A172 (cell line): ENCODE measurements at places on chromosomes 4 and X.

DNA sequence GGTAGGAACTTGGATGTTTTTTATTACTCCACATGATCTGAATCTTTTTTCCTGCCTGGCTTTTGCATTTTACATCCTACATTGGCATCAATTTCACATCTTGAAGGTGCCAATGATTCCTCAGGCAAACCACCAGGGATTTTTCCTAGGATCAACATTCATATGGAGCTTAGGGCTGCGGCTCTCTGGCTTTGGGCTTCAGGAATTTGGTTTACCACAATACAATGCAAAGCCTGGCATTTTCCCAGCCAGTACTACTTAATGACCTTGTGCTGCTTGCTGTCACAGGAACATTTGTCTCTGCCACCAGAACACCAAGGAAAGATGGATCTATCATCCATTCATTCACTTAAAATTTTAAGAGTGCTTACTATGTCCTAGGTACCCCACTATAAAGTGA, 180.7 kb downstream of the PDGFC start:
- peak; percentile 92 for DNase-seq

DNA sequence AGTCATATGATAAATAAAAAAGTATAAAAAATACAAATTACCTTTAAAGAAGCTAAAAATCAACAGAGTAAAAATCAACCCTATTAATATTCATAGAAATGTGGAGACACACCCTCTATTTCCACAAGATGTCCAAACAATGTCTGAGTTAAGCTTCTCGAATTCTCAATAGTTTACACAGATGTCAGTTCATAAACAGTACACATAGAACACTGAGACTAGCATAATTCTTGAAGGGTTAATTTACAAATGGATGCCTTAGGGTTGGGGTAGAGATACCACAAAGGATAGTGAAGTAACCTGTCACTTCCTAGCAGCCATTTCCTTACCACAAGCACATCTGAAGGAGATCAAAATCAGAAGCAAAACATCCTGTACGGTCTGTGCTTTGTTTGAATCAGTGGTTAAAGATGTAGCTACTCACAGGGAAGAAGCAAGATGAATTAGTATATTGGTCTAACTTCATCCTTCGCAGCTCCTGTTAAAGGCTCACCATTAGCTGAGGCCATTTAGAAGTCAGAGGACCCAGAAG, 2393.9 kb downstream of the ARAP2 start:
- DNase-seq = peak; percentile 29

- DNase-seq = no peak
Observed at GRCh38 chr4:83782591-83782990, 246.7 kb downstream of the GPAT3 start.

GRCh38 chr4:85210353-85210752, 243.9 kb upstream of the WDFY3 start:
- peak; percentile 44 for DNase-seq

DNA sequence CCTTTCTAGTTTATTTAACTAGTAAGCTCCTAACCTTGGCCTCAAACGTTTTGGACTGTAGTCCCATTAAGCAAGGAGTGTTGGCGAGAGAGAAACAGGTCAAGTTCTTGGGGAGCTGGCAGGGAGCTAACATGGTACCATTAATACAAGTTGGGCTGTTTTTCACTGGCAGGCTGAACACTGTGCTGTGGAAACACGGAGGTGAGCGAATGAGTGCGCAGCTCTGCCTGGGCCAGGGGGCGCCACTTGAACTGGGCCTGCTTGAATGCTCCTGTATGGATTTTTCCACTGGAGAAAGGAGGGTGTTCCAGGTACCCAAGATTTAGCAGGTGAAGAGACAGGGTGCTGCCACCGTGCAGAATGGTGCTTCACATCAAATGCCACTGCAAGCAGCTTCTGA, 7.4 kb upstream of the SMS start:
- no peak for DNase-seq

DNA sequence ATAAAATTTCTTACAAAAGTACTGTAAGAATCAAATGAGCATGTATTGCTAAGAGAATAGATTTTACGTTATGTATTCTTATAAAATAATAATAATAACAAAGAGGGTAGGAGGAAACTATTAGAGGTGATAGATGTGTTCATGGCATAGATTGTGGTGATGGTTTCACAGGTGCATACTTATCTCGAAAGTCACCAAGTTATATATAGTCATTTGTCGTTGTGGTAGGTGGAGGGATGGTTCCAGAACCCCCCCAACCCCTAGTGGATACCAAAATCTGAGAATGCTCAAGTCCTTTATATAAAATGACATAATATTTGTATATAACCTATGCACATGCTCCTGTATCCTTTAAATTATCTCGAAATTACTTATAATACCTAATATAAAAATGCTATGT, 36.7 kb upstream of the H2AZ1 start:
- no peak for DNase-seq

GRCh38 chr4:34664051-34664450, 1580.3 kb downstream of the ARAP2 start:
- DNase-seq = no peak

DNA sequence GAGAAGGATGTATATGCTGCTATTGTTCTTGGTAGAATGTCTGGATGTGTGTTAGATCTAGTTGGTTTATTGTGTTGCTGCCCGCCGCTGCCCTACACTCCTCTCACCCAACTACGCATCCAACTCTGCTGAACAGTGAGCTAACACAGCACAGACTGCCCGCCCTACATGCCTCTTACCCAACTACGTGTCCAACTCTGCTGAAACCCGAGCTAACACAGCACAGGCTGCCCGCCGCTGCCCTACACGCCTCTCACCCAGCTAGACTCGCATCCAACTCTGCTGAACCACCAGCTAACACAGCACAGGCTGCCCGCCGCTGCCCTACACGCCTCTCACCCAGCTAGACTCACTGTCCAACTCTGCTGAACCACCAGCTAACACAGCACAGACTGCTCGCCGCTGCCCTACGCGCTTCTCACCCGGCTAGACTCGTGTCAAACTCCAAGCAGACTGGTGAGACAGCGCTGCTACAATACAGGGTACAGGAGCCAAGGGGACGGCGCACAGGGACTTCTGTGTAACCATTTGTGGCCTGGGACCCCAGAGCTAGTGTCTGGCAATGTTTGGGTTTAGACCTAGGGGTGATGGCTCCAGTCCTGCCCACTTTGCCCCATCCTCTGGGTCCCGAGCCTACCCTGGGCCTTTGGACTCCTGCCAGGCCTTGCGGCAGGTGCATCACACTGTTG, 11.6 kb upstream of the CTBP1 start:
- DNase-seq = no peak

- peak; percentile 45 for DNase-seq
Observed at GRCh38 chr4:37561803-37562207, 124.4 kb downstream of the RELL1 start.

- no peak for DNase-seq
Observed at GRCh38 chr4:95761871-95762270, 78.0 kb upstream of the PDHA2 start.

GRCh38 chrX:105191878-105192277, 28.6 kb downstream of the TEX13A start:
- DNase-seq = no peak
